ENCODE measurements at places on chromosomes 2 and 18. TPM values are rescaled to one million over a fixed set of nuclear protein-coding genes. Genes with fewer than 3 reads are reported as not detected.

DNA sequence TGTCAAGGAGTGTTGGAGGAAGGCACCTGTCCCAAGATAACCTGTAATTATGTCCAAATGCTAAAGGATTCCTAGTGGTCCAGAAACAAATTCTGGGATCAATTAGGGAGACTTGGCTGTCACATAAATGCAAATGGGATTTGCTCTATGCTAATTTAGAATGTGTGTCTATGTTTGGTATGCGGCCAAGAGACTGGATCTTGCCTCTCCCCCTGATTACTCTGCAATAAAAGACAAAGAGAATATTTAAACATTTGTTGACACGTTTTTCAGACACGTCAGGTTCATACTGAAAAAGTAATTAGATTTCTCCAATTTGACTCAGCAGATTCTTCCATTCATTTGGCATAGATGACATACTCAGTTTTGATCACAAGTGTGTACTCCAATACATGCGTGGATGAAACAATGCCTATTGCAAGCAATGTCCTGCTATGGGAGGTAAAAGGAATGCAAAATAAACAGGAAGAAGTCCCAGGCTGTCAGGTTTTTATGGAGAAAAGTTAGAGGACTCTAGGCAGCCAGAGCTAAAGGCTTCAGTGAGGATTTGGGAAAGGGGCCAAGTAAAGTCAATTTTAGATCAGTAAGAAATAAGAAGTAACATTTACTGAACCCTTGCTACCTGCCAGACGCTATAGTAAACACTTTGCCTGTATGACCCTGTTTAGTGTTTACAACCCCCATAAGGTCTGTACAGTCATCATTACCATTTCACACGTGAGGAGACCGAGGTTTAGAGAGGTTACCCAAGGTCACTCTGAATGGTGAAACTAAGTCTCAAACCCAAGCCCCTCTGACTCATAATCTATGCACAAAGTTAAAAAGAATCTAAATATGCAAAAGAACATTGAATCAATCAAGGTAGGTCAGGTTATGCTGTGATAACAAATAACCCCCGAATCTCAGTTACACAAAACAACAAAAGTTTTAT, 7.8 kb downstream of the ANTXR1 start:
- no peak for DNase-seq

- DNase-seq, result no peak
These were observed 4.2 kb downstream of the NAPG start for GRCh38 chr18:10530002-10530401.

DNA sequence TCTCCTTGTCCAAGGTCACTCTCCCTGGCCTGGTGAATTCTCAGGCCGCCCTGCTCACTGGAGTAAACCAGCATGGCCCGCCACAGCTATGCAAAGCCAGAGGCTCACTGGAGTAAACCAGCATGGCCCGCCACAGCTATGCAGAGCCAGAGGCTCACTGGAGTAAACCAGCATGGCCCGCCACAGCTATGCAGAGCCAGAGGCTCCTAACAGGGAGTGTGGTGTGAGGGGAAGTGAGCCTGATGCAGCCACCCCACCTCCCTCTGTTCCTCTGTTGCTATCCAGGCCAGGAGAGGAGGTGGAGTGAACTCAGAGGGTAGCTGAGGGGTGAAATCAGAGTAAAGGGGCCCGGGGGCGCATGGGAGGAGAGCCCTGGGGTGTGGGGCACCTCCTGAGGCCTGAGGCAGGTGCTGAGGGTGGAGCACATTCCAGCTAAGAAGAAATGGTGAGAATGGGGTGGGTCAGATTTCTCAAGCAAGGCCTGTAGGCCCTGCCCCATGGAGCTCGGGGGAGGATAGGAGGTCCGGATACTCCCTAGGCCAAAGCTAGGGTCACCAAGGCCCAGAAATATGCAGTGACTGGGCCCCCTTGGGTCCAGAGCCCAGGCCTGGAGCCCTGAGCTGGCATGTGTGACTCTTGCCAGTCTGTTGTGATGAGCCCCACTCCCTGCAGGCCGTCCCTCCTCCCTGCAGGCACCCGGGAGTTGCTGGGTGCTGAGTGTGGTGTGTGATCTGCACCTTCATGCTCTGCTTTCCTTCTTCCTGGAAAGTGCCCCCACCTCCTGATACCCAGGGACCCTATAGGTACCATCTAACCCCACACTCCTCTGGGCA, 1.5 kb downstream of the ATP6V1B1 start:
- DNase-seq, result peak; percentile 52

- DNase-seq, result no peak
These were observed 54.7 kb upstream of the CAB39 start for GRCh38 chr2:230657906-230658305.

GRCh38 chr2:156175946-156176345, 156.6 kb downstream of the NR4A2 start:
- DNase-seq, result no peak

- DNase-seq, result no peak
These were observed 96.4 kb upstream of the NOL4 start for GRCh38 chr18:34321066-34321465.

- peak; percentile 97 for DNase-seq
These were observed 24.7 kb downstream of the STEAP3 start for GRCh38 chr2:119248311-119248710.

GRCh38 chr2:219631904-219632759, 4.7 kb downstream of the SLC4A3 start:
- peak; percentile 64 for DNase-seq

GRCh38 chr2:24253303-24253919, 78.6 kb downstream of the FAM228A start:
- DNase-seq, result peak; percentile 18

- DNase-seq, result no peak
These were observed 556.1 kb downstream of the CMPK2 start for GRCh38 chr2:6309415-6310255.

DNA sequence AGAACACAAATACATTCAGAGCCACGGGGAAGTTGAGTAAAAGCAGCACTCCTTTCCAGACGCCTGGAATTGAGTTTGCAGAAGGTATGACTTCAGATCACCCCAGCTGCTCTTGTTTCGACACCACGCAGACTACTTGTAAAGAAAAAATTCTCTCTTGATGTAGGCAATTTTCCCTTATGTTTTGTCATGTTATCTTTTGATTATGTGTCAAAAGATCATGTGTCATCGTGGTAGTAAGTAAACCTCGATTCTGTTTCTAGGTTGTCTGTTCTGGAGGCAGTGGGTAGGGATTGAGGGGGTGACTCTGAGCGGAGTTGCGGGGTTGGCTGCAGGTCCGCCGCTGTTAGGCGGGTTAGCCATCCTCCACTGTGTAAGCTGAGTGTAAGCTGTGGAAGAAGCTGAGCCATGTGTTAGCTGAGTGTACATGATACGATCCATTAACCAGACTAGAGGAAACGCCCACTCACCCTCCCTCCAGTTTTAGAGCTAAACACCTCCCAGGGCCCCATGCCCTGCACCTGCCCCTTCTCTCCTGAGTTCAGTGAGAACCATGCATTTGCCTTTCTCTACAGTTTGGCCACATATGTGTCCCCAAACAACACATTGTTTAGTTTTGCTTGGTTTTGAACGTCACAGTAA, 181.8 kb downstream of the SNTG2 start:
- DNase-seq, result no peak

DNA sequence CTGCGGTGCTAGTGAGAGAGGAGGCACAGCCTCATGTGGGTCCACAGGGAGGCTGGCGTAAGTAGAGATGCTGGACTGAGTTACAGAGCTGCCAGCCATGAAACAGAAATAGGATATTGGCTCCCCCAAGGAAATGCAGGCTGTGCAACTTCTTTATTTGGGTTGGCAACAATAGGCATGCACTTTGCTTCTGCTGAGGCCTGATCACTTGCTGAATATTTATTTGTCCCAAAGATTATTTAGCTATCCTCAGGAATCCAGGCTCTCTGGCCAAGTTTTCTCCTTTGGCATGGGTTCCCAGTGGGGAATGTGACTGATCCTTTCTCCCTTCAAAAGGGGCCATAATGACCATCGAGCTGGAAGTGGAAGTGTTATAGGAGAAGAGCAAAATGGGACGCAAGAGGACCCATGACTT, 60.0 kb downstream of the MAPK4 start:
- DNase-seq, result no peak

GRCh38 chr2:70546376-70546775, 7.2 kb downstream of the TGFA start:
- DNase-seq, result no peak

DNA sequence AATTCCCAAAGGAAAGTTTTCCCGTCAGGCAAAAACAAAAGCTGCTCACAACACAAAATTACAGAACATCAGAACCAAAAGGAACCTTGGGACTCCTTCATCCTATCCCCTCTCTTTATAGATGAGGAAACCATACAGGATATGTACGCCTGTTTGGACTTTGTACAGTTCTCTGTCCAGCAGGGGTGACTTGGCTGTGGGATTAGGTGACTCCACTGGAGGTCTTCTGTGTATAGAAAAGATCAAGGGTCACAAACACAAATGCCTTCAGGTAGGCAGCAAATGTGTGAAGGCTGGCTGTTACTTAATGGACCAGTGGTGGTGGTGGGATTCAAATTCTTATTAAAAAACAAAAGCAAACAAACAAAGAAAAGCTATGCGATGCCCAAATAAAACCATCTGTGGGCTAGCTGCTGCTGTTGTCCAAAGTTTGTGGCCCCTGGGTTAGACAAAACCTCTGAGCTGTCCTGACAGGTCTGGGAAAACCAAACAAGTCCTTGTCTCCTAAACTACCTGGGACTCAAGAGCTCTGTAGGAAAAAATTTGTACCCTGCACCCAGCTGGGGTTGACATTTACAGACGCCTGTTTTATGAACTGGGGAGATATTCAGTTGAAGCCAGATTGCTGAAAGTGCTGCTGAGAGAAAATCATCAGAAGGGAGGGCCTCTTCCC, 1.3 kb upstream of the CEP68 start:
- DNase-seq, result no peak

DNA sequence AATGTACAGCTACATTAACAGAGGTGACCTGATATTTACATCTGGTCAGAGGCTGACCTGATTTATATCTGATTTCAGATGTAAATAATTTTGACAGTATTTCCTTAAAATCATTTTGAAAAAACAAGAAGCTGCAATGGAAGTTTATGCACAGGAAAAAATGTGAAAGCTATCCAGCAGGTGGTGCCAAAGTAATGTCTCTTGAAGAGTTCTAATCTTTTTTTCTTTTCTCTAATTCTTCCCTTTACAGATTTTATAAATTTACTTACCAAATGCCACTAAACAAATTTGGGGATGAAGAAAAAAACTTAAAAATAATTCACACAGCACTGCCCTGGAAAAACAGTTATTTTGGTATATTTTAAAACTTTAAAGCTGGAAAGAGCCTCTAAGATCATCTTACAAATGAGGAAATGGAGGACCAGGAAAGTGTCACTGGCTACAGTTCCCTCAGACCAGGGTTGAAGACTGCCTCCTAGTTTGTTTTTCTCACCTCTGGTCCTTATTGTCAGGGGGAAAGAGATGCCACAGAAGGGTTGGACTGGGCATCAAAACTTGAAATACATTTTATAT, 16.4 kb upstream of the FBLN7 start:
- DNase-seq, result no peak

DNA sequence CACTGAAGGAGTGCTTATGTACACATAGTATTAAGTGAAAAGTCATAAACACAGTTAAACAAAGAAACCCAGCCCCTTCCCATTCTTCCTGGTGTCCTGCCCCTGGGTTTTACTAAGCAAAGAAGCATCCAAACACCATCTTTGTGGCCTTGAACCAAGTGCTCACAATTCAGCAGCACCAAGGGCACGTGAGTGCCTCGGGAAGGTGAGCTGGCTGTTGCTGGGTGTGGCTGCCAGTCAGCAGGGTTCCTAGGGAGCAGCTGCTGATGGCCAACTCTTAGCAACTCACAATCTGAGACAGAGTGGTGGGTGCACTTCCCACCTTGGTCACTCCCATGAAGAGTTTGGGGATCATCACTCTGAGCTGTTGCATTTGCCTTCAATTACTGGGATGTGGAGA, 97.7 kb upstream of the PGAP1 start:
- DNase-seq, result peak; percentile 74

DNA sequence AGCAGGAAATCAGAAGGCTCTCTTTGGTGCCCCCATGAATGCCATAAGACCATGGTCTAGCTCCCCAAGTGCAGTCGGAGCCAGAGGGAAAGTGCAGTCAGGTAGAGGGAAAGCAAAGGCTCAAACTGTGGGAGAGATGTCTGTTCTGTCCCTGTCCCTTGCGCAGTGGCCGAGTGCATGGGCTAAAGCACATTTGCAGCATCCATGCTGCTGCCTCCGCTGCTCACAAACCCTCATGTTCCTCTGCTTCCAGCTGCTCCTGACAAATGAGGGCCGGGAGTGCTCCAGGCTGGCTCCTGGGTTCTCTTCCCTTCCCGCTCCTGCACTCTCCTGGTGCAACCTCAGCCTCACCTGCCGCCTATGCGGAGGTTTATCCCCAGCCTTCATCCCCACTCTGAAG, 34.2 kb downstream of the SCTR start:
- DNase-seq, result peak; percentile 66

- peak; percentile 76 for DNase-seq
These were observed 20.5 kb downstream of the PCARE start for GRCh38 chr2:29053670-29054400.

DNA sequence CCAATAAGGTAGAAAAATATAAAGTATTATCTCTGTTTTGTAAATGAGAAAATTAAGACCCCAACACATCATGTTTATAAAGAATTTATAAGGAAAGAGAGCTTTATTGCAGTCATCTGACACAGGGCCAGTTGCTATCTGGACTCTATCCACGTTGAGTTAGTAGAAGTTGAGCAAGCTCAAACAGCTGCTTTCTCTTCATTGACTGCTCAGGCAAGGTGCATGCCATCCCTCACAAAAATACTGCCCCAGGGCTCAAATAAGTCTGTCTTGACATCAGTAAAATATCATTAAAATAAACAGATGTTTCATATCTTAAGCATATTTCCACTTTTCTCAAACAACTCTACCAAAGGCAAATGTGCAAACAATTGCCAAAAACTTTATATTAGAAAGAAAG, 14.8 kb downstream of the COL5A2 start:
- DNase-seq, result no peak

- no peak for DNase-seq
These were observed 13.6 kb downstream of the FLACC1 start for GRCh38 chr2:201343559-201343958.

- DNase-seq, result peak; percentile 38
These were observed 46.9 kb upstream of the GREB1L start for GRCh38 chr18:21194871-21195771.

DNA sequence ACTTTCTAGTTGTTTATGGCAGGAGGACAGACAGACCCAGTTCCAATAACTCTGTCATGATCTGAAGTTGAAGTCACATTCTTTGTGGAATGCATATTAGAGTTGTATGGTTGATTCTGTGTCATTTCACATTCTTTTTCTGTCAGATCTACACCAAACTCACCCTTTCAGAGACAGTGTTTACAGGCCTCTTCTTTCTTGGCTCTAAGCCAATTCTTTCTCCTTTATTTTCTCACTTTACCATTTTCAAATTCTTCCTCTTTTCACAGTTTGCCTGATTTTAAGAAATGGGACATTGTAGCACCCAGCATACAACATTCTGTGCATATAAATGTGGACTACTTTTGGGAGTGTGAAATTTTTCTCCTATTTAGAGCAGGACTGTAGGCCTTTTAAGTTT, 103.7 kb downstream of the CCDC85A start:
- no peak for DNase-seq

The ZNF396 gene
- 3.3 TPM for total RNA-seq

The IL36G gene
- total RNA-seq, result not detected

The SRD5A2 gene
- total RNA-seq, result not detected

The SERPINB11 gene
- total RNA-seq, result not detected

The SERPINB4 gene
- total RNA-seq, result not detected

The PTPRN gene
- 1.2 TPM for total RNA-seq

The BOLL gene
- total RNA-seq, result not detected

The NEB gene
- 0.29 TPM for total RNA-seq

The MOB1A gene
- total RNA-seq, result 133 TPM

The AFF3 gene
- total RNA-seq, result 4.3 TPM

The GALNT5 gene
- 75.7 TPM for total RNA-seq

Data from osteoblast (primary cell).